ENCODE measurements at places on chromosomes 2 and 18.

- no peak for DNase-seq
These were observed 101.4 kb upstream of the EPAS1 start for GRCh38 chr2:46195819-46196218.

- DNase-seq = no peak
These were observed 29.4 kb upstream of the EIF2AK3 start for GRCh38 chr2:88656690-88657089.

GRCh38 chr2:231936491-231936890 lies 10.3 kb upstream of the NPPC start:
- DNase-seq = no peak

- no peak for DNase-seq
These were observed 140.3 kb upstream of the ZC3H15 start for GRCh38 chr2:186345745-186346144.

DNA sequence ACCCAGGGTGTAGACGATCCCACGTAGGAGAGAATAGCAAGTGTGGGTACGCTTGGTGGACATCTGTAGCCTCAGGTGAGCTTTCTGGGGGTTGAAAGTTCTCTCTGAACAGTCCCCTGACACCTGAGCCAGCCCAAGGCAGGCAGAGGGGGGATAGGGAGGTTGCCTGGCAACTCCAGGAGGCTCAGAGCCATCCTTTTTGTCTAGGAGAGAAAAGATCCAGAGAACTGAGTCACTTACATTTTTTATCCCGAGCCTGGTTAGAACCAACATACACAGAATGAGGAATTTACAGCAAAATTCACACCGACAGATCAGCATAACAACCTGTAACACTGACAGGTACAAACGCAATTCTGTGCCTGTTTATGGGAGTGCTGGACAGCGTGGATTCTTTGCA lies 113.2 kb downstream of the SH3BP4 start:
- DNase-seq = no peak
